ENCODE measurements at places on chromosomes 7 and 10.
A peak's percentile ranks its signal among the peaks of the same experiment; 100 is the strongest.

- peak; percentile 40 for DNase-seq
Observed at GRCh38 chr10:124906551-124907001, 35.3 kb upstream of the ZRANB1 start.

DNA sequence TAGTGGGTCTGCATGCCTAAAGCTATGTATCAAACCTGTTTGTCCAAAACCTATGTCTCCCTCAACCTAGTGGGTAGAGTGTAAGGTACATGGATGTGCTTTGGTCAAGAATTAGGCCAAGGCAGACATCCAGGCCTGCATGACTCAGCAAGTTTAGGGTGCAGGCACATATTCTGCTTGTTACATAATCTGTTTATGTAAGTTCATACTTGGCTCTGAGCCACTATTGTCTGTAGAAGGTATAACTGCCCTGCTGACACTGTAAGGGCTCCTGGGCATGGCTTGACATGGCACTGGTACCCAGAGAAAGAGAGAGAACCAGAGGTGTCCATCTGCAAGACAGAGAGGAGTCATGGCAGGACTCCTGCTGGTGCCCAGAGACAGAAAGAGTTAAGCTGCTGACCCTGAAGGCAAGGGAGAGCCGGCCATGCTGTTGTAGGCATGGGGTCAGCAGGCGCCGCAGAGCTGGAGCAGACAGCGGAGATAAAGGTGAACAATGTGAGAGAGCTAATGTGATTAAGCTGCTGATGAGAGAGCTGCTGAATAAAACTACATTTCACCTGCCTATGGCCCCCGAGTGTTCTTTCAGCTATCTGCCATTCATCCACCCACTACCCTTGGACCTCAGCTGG is 118.5 kb upstream of the TMEM106B start:
- no peak for DNase-seq

- DNase-seq, result no peak
Observed at GRCh38 chr10:127090138-127090537, 106.3 kb downstream of the INSYN2A start.

DNA sequence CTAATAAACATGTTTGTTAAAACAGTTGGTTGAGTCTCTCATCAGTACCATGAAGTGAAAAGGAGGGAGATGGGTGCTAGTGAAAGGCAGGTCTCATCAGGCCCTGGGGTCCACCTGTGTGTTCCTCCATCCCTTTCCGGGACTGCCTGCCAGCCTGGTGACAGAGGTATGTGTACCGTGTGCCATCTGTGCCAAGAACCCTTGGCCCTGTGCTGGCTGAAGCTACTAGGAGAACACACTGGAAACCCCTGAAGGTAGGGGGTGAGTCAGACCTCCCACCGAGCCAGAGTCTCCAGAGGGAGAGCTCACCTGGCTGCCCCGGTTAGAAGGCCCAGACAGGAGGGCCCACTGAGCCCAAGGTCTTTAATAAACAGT is 2.3 kb downstream of the DDIT4 start:
- DNase-seq, result no peak

GRCh38 chr7:30965883-30966282 is 2.1 kb downstream of the GHRHR start:
- DNase-seq, result no peak
